Hematopoietic multipotent progenitor cell (in vitro differentiated cells): ENCODE measurements at places on chromosomes 4 and X.

GRCh38 chr4:76198411-76199237, 15.0 kb downstream of the SCARB2 start:
- peak; percentile 88 for DNase-seq

DNA sequence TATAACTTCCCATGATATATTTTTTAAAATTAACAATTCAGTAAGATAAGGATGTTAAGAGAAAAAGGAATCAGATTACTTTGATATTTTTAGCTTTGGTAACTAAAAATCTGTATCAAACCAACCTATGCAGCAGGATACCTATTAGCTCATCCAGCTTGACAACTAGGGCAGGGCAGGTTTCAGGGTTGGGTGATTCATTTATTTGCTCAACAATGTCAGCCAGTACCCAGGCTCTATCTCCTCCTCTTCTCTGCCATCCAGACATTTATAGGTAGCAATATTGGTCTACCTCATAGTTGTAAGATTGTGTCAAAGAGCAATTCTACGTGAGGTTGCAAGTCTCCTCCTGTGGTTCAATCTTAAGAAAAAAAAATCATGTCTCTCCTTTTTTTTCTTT, 421.9 kb downstream of the ANKRD50 start:
- DNase-seq, result no peak

DNA sequence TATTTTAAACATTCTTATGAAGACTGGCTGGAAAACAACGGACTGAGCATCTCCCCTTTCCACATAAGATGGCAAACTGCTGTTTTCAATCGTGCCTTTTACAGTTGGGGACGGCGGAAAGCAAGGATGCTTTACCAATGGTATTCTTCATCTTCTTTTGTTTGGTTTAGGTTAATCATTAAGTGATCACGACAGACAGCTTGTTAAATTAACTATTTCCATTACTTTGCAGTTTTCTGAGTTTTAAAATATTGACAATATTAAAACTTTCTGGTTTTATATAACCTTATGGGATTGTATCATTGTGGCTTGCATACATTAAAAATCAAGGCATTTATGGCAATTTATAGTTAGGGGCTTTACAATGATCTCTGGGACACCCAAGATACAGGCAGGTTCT, 3.8 kb downstream of the MBTPS2 start:
- DNase-seq, result no peak

DNA sequence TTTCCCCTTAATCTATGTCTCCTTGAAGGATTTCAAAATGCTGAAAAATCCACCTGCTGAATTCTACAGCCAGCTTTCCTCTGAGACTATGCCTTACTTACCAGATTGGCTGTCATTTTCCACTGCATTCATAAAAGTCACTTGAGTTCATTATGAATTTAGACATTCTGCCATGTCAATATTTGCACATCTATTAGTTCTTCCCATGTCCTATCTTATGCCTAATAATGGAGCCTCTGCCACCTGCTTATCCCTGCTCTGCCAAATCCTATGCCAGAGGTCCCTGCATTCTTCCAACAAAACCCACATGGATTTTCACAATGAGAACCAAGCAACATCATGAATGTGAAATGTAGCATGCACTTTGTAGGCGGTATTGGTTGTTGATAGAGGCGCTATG, 42.6 kb downstream of the GASK1B start:
- DNase-seq, result no peak

- DNase-seq, result no peak
Observed at GRCh38 chr4:78627046-78627965, 75.7 kb downstream of the ANXA3 start.
